ENCODE measurements at places on chromosomes 7 and 10.

DNA sequence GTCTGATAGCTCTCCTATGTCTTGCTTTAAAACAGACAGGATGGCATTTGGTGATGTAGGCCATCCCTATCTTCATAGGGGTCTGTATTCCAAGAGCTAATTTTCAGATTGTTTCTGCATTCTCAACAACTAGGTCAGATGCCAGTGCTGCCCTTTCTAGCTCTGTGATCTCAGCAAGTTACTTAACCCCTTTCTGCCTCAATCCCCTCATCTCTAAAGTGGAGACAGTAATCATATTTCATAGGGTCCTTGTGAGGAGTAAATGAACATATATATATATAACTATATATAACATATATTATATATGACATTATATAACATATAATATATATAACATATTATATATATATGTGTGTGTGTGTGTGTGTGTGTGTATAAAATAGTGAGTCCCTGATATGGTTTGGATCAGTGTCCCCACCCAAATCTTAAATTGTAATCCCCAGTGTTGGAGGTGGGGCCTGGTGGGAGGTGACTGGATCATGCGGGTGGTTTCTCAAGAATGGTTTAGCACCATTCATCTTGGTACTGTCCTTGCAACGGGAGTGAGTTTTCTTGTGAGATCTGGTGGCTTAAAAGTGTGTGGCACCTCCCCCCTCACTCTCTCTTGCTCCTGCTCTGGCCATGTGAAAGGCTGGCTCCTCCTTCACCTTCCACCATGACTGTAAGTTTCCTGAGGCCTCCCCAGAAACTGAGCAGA is 45.2 kb downstream of the HIPK2 start:
- no peak for DNase-seq

- no peak for DNase-seq
These were observed 46.3 kb downstream of the MYOF start for GRCh38 chr10:93435621-93436397.

GRCh38 chr7:28767356-28767755 is 190.8 kb downstream of the TRIL start:
- no peak for DNase-seq

GRCh38 chr7:29396563-29396962 is 167.1 kb upstream of the PRR15 start:
- no peak for DNase-seq

DNA sequence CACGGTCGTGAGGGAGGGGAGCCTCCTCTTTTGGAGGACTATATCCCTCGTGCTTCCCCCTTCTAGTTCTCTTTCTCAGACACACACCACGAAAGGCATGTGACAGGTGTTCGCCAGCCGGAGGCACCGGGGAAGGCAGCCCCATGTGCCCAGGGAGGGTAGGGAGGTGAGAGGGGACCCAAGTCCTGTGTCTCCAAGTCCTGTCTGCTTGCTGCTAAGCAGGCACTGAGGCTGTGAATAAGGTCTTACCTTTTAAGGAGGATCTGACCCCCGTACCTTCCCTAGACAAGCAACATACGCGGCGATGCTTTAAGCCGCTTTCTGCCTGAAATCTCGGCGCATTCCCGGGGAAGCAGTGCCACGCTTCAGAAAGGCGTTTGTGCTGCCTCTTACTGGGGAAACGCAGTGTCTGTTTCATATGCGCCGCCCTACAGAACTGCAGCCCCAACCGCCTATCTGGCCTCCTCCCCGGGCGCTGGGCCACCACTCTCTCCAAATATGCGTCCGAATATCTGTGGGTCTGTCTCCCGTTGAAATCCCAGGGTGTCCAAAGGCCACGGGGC is 770 bp downstream of the PLXNA4 start:
- DNase-seq: no peak

GRCh38 chr7:115332691-115333090 is 410.8 kb downstream of the MDFIC start:
- DNase-seq: no peak

- DNase-seq: no peak
These were observed 197.7 kb downstream of the TCERG1L start for GRCh38 chr10:131113709-131114291.

GRCh38 chr10:26593896-26594295 is 103.6 kb upstream of the PDSS1 start:
- no peak for DNase-seq

GRCh38 chr7:131342864-131343442 is 15.3 kb downstream of the MKLN1 start:
- no peak for DNase-seq

GRCh38 chr10:28842321-28842720 is 165.0 kb downstream of the BAMBI start:
- no peak for DNase-seq

DNA sequence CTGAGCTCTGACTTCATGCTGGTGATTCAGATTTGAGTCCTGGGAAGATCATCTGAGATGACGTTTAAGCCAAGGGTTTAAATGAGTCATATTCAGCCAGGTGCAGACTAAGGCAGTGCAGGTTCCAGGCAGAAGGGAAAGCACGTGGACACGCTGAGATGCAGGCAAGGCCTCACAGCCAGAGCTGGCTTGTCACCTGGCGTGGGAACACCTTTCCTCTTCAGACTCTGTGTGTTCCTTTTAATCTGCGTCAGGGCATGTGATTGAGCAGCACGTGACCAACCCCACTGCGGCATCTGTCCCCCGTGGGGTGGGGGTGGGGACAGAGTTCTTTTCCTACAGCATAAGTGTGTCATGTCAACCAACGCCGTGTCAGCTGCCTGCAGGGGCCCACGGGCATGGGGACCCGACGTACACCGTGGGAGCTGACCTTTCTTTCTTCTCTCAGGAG is 10.7 kb upstream of the IDI2 start:
- DNase-seq: no peak

- DNase-seq: no peak
These were observed 128.3 kb upstream of the POT1 start for GRCh38 chr7:125057963-125058362.

DNA sequence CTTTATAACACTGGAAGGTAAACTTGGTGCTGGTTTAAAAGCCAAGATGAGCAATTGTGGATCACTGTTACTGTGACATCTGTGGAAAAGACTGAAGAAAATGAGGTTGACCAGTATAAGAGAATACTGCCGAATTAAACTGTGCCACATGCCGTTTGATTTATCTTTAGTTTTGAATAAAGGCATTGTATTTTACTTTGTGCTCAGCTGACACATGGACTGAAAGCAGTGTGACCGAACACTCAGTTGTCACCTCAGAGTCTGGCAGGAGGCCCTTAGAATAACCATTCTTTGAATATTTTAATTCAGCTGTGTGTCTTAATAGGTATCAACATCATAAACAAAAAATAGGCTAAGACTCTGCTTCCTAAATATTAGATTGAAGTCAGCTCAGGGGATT is 133.7 kb upstream of the GJD4 start:
- no peak for DNase-seq

- DNase-seq: no peak
These were observed 502.8 kb downstream of the REEP3 start for GRCh38 chr10:64023926-64024470.

- no peak for DNase-seq
These were observed 3.6 kb upstream of the FAM53B start for GRCh38 chr10:124747745-124748144.

DNA sequence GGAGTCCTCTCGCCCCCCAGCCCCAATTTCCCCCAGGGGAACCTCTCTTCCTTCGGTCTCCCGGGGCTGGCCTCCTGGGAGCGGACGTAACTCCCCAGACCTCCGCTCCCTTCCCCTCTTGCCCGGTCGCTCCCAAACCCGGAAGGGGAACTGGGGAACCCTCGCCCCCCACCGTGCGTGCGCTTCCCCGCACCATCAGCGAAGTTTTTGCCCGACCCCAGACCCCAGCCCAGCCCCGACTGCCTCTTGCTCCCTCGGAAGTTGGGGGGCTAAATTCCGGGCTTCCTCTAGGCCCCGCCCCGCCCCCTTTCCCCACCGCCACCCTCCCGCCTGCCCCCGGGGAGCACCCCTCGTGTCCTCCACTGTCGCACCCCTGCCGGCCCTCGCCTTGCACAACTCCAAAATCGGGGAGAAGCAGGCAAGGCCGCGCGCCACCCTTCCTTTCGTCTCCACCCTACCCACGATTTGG is 436 bp downstream of the GNB2 start:
- DNase-seq: no peak

DNA sequence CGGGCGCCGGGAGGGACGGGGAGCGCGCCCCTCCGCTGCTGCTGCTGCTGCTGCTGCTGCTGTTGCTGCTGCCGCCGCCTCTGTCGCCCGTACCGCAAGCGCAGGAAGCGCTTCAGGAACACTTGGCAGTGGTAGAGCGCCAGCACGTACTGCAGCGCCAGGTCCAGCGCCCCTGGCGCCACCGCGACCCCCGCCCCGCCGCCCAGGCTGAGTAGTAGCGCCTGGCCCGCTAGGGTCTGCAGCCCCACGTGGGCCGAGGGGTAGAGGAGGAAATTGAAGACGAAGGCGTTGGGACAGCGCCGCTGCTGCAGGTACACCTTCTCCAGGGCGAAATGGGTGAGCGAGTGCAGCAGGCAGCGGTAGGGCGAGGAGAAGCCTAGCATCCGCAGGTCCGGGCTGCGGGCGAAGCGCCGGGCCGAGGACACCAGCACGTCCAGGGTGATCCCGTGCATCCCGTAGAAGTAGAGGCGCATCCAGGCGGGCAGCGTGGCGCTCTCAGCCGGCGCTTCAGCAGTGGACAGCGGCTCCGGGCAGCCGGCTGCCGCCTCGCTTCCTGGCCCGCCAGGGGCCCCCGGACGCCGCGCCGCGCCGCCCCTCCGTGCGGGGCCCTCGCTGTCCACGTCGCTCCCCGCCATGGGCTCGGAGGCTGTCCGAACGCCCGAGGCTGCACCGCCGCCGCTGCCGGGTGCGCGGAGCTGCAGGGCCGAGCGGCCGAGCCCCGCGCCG is at the start of gene TMEM229A:
TMEM229A (minus strand) TSS at position 699 of the 726 bp plus-strand sequence; CDS start at position 635, 64 bp downstream.
- DNase-seq: no peak

DNA sequence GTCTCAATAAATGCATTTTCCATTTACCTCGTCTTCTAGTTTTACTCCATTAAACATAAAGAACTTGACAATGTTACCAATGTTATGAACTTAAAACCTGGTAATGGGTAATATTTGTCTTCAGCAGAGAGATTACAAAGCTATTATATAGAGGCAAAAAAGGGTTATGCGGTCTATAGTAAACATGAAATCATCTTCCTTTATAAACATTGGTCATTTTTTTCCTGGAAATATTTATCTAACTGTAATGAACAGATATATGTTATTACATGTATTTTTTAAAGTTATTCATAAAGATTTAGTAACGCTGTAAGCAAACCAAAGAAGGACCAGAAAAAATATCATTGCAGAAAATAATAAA is 1.3 kb downstream of the VWDE start:
- DNase-seq: no peak

DNA sequence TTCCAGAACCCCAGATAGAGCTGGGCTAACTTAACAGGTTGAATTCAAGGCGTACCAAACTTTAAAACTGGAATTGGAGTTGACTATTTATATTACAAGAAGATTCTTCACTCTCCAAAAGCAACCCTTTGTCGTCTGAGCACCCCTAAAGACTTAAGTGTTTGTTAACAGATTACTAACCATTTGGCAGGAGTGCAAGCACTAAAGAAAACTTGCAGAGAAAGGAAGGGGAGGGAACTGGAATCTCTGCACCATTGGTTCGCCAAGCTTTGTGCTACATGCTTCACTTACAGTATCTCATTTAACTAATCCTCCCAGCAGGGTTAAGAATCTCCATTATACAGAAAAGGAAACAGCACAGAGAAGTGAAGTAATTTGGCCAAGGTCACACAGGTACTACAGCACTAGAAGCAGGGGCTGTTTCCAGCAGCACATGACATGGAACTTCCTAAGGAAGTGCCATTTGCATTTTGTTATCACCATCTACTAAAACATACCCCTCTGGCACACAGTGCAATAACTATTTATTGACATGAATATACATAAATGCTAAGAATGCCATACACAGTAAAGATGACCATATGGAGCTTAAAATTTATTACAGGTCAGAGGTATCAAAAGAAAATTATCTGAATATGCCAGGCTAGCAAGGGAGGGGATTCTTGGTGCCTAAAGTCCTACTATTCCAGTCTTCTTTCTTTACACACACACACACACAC is 201.2 kb downstream of the KCNMA1 start:
- no peak for DNase-seq

- no peak for DNase-seq
These were observed 47.9 kb upstream of the STK17A start for GRCh38 chr7:43535031-43535451.

DNA sequence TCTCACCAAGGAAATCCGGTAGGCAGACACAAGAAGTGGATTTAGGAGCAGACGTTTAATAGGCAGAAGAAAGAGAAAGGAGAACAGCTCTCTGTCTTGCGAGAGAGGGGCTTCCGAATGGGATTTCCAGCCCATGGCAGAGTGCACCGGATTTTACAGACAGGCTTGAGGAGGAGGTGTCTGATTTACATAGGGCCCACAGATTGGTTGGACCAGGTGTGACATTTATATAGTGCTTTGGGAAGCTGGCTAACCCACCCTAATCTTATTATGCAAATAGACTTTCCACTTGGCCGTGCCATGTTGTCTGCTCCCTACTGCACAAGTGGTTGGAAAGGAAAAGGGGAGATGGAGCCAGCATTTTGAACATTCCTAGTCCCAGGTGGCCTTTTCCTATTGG is 57.8 kb downstream of the ANKMY2 start:
- no peak for DNase-seq

DNA sequence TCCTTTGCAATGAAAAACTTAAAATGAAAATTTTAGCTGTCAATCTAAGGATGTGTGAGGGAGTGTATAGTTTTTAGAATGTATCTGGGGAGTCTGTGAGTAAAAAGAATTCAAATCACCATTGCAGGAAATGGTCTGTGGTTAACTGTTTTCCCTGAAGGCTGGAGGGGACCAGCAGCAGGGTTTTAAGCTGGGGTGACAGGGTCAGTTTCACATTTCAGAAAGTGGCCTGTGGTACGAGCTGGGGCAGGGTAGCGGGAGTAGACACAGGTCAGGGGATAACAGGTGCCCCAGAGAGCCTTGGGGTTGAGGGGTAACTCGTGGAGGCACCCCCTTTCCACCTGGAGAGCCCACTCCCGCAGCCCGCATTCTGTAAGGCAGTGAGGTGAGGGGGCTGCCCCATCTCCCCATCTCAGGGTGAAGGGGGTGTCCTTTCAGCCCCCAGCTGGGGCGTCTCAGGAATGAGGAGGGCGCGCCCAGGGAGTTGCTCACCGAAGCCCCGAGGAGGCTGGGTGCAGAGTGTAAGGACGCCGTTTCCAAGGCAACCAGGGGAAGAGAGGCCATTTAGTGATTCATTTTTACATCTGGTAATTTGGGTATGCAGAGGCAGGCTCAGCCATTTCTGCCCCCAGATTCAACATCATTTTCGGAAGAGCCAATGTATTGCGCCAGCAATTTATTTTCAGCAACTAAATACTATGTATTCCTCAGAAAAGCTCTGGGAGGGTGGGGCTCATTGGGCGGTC is 168.9 kb downstream of the SLIT1 start:
- no peak for DNase-seq

DNA sequence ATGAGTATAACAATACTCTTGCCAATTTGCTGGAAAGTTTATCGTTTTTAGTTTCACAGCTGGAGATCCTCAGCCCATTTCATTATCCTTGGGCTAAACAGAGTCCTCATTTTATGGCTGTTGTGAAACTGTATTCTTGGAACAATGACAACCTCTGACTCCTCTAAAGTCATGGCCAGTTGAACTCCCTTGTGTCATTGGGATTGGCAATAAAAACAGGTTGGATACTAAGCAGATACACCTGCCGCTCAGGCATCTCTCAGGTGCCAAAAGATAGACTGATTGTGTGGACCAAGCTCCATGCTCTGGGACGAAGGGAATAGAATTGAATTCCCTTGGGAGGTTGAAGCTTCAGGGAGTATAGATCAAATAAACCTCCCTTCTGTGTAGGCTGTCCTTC is 182.2 kb downstream of the WDR11 start:
- no peak for DNase-seq

- no peak for DNase-seq
These were observed 33.5 kb upstream of the TARP start for GRCh38 chr7:38306914-38307313.

Data from activated CD4-positive, alpha-beta T cell treated with anti-CD3 and anti-CD28 coated beads for 1 hour (primary cell).